ENCODE measurements at places on chromosomes 1 and 21.
A peak's percentile ranks its signal among the peaks of the same experiment; 100 is the strongest.

DNA sequence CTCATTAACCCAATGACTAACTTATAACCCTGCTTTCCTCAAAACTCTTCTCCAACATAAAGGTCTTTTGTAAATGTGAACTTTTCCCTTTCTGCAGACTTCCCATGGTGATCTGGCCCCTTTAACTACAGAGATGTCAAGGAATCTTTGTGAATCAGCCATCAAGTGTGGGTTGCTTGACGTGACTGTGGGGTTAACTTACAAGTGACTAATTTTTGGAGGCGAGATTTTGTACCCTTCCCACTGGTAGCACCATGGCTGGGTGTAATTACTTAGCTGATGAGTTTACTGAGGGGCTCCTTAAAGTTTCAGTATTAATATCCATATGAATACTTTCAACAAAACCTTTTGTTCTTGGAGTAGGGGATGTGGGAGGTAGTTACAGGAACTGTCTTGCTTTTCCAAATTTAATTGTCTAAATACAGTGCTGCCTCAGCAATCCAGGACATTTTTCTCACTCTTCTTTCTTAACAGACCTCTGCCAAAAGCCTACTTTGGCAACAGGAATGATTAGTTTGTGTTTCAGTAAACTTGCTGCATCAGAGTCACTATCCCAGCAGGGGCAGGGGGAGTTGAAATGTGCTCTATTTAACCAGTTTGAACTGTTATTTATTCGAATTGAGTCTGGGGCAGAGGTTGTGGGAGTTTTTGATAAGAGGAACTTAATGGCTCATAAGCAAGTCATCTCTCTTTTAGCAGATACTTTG is 217.3 kb upstream of the FGGY start:
- no peaks in the 10 kb centered on the region for H3K27me3 ChIP-seq
- H3K27ac ChIP-seq = no peak overlapping the region
- peaks cover 22% of the 10 kb centered on the region for H3K4me1 ChIP-seq
- no peak for DNase-seq

DNA sequence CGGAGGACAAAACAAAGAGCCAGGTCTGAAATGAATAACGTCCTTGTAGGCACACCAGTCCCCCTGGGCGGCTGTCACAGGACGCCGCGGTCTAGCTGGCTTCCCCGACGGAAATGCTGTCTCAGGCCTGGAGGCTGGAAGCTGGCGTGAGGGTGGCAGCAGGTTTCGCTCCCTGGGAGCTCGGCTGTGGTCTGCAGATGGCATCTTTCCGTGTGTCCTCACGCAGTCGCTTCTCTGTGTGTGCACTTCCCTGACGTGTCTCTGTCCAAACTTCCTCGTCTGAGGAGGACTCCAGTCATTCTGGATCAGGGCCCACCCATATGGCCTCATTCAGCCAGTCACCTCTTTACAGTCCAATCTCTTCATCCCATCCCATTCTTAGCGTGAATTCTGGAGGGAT is 14.2 kb downstream of the TNFRSF14 start:
- no peaks in the 10 kb centered on the region for H3K27me3 ChIP-seq
- no peak overlapping the region for H3K4me3 ChIP-seq
- no peak for DNase-seq
- peaks cover 13% of the 10 kb centered on the region for H3K4me1 ChIP-seq

DNA sequence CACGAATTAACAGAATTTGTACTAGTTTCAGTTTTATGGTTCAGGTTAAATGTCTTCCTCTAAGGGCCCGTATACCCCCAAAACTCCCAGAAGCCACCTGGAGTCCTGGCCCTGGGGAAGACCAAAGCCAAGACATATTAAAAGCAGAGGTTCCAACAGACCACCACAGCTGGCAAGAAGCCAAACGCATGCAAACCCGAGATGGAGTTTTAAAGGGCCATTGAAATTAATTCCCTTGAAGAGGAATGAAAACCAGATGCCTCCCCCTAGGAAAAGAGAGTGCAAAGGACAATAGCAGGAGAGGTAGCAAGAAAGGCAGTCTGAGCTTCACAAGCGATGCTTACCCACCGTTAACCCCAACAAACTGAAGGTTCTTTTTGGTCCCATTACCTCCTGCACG is 48.1 kb downstream of the KANK4 start:
- DNase-seq = no peak
- peaks cover 10% of the 10 kb centered on the region for H3K4me1 ChIP-seq
- no peak overlapping the region for H3K27ac ChIP-seq
- H3K4me3 ChIP-seq = no peak overlapping the region

- no peak for DNase-seq
- no peak overlapping the region for H3K4me3 ChIP-seq
- H3K4me1 ChIP-seq = peaks cover 35% of the 10 kb centered on the region
- H3K36me3 ChIP-seq = peaks cover 11% of the 10 kb centered on the region
- peak overlapping the region; percentile 22 for H3K27ac ChIP-seq
- no peaks in the 10 kb centered on the region for H3K27me3 ChIP-seq
Measured at GRCh38 chr1:222790115-222790514, 24.7 kb upstream of the DISP1 start.

- H3K36me3 ChIP-seq = no peaks in the 10 kb centered on the region
- peaks cover 5% of the 10 kb centered on the region for H3K4me1 ChIP-seq
- no peak overlapping the region for H3K27ac ChIP-seq
- no peak for DNase-seq
- no peak overlapping the region for H3K4me3 ChIP-seq
- peaks cover 22% of the 10 kb centered on the region for H3K27me3 ChIP-seq
Measured at GRCh38 chr1:56755911-56756310, 63.3 kb downstream of the FYB2 start.

- no peak overlapping the region for H3K4me3 ChIP-seq
- peaks cover 2% of the 10 kb centered on the region for H3K27me3 ChIP-seq
- peaks cover 2% of the 10 kb centered on the region for H3K36me3 ChIP-seq
- H3K27ac ChIP-seq = no peak overlapping the region
- no peak for DNase-seq
- H3K4me1 ChIP-seq = no peaks in the 10 kb centered on the region
Measured at GRCh38 chr21:28633839-28634555, 358.7 kb downstream of the LTN1 start.

GRCh38 chr1:224509907-224510306 is 75.3 kb upstream of the WDR26 start:
- peaks cover 7% of the 10 kb centered on the region for H3K4me1 ChIP-seq
- H3K27me3 ChIP-seq = no peaks in the 10 kb centered on the region
- no peaks in the 10 kb centered on the region for H3K36me3 ChIP-seq
- no peak for DNase-seq

DNA sequence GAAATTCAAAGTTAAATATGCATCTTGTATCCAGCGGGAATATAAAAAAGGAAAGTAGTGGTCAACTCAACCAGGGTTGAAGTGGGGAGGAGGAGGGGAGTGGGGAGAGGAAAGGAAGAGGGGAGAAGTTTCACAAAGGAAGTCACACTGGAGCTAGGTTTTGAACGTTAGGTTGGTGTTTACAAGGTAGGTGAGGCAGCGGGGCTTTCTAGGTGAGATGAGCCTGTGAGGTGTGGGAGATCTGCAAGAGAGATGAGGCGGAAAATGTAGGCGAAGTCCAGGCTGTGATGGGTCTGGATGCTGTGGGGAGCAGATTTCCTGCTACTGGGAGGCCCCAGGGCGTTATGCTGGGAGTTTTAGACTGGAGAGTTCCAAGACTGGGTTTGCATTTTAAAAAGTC is 36.1 kb upstream of the IL20 start:
- peak overlapping the region; percentile 6 for H3K4me3 ChIP-seq
- peaks cover 35% of the 10 kb centered on the region for H3K4me1 ChIP-seq
- no peaks in the 10 kb centered on the region for H3K36me3 ChIP-seq
- peak overlapping the region; percentile 2 for H3K27ac ChIP-seq

DNA sequence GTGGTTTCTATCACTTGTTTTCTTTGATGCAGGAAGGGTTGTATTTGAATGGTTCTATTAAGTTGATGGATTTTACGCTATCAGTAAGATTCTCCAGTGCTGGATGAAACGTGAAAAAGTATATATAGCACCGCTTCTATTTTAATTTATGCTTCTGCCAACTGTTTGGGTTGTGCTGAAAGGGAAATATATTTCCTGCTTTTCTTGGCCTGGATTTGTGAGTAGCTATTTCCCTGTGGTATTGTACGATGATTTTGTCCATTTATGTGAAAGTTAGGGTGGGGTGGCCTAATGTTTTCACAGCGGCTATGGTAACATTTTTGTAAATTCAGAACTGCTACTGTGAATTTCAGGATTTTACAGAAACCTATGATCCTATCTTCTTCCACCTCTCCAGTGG is 322 bp downstream of the C1orf162 start:
- DNase-seq = no peak
- H3K4me3 ChIP-seq = peak overlapping the region; percentile 87
- H3K4me1 ChIP-seq = peaks cover 39% of the 10 kb centered on the region
- H3K27ac ChIP-seq = peak overlapping the region; percentile 92
- H3K36me3 ChIP-seq = peaks cover 12% of the 10 kb centered on the region

GRCh38 chr1:234825498-234826165 is 215.7 kb upstream of the IRF2BP2 start:
- no peaks in the 10 kb centered on the region for H3K27me3 ChIP-seq
- H3K4me3 ChIP-seq = no peak overlapping the region
- no peak for DNase-seq
- no peak overlapping the region for H3K27ac ChIP-seq
- H3K4me1 ChIP-seq = peaks cover 3% of the 10 kb centered on the region
- H3K36me3 ChIP-seq = no peaks in the 10 kb centered on the region

DNA sequence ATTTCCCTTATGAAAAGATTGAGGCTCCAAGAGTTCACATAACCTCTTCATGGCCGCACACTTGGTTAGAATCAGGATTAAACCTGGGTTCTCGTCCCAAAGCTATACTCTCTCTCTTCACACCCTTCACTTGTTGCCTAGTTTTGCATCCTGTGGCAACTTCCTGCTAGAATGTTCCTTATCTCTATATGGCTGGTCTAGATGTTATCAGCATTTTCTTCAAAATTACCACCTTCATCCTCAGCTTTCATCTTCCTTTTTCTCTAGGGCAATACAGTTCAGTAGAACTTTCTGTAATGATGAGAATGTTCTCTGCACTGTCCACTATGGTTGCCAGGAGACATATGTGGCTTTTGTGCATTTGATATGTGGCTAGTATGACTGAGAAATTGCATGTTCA is 31.1 kb upstream of the BCAR3 start:
- H3K27me3 ChIP-seq = no peaks in the 10 kb centered on the region
- H3K36me3 ChIP-seq = no peaks in the 10 kb centered on the region
- no peak overlapping the region for H3K27ac ChIP-seq
- DNase-seq = no peak

GRCh38 chr1:55632058-55632457 is 416.9 kb upstream of the USP24 start:
- no peak overlapping the region for H3K4me3 ChIP-seq
- no peaks in the 10 kb centered on the region for H3K4me1 ChIP-seq
- no peak overlapping the region for H3K27ac ChIP-seq

- H3K27me3 ChIP-seq = peaks cover 11% of the 10 kb centered on the region
- no peaks in the 10 kb centered on the region for H3K36me3 ChIP-seq
- no peak overlapping the region for H3K4me3 ChIP-seq
- H3K4me1 ChIP-seq = no peaks in the 10 kb centered on the region
- H3K27ac ChIP-seq = no peak overlapping the region
Measured at GRCh38 chr1:205054013-205054412, 11.0 kb downstream of the CNTN2 start.

DNA sequence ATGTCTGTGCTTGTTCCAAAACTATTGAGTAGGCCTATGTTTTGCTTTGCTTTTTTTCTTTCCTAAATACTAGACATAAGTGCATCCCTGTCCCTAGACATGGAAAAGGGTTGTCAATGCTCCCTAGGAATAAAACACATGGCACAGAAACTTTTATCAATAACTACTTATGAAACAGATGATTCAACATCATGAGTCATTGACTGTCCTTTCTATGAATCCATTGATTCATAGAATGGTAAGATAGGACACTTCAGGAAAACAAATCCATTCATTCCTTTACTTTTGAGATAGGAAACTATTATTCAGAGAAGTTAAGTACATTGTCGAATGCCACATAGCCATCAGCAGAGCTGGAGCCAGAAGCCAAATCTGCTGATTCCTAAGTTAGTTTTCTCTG is 147.5 kb downstream of the TSEN15 start:
- H3K36me3 ChIP-seq = no peaks in the 10 kb centered on the region
- H3K4me1 ChIP-seq = no peaks in the 10 kb centered on the region
- H3K27ac ChIP-seq = no peak overlapping the region
- H3K4me3 ChIP-seq = no peak overlapping the region
- no peak for DNase-seq

GRCh38 chr1:235211517-235211916 is 50.5 kb upstream of the RBM34 start:
- H3K4me1 ChIP-seq = peaks cover 4% of the 10 kb centered on the region
- H3K36me3 ChIP-seq = peaks cover 19% of the 10 kb centered on the region
- no peak for DNase-seq
- H3K4me3 ChIP-seq = no peak overlapping the region
- no peaks in the 10 kb centered on the region for H3K27me3 ChIP-seq

DNA sequence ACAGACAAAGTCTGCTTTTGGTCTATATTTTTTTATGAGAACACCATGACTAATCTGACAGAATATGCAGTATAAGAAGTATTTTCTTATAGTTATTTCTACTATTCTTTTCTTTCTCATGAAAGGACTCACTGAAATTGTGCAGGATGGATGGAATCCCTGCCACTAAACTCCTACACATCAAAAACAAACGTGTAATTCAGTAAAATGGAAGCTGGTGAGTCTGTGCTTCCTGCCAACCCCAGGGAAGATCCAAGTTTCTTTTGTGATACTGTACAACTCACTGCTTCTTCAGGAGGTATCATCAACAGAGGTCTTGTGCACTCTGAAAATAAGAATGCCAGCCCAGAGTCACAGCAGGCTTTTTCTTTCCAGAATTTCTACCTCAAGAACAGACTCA is 241.2 kb downstream of the MRPL39 start:
- H3K4me3 ChIP-seq = no peak overlapping the region
- no peak overlapping the region for H3K27ac ChIP-seq
- DNase-seq = no peak
- H3K27me3 ChIP-seq = no peaks in the 10 kb centered on the region

DNA sequence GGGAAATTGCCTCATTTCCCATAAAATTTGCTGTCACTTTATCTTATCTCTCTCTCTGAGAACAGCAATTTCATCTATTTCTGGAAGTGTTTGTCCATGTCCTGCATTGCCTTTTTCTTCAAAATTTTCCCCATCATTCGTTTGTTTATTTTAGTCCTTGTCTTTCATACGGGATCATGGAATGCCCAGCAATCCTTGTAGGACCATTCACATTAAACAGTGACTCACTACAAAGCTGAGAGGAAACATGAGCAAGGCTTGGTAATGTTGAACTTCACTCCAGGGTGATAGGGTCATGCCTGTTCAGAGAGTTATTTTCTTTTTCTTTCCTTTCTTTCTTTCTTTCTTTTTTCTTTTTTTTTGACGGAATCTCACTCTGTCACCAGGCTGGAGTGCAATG is 32.2 kb upstream of the HNRNPU start:
- no peak overlapping the region for H3K27ac ChIP-seq
- peaks cover 5% of the 10 kb centered on the region for H3K27me3 ChIP-seq
- DNase-seq = no peak

GRCh38 chr1:231612393-231613089 is 14.0 kb upstream of the DISC1 start:
- H3K27me3 ChIP-seq = peaks cover 5% of the 10 kb centered on the region
- H3K27ac ChIP-seq = peak overlapping the region; percentile 19
- DNase-seq = peak; percentile 35
- peaks cover 51% of the 10 kb centered on the region for H3K4me1 ChIP-seq
- H3K4me3 ChIP-seq = peak overlapping the region; percentile 68

GRCh38 chr1:94456736-94457135 is 38.5 kb downstream of the ABCD3 start:
- H3K4me1 ChIP-seq = no peaks in the 10 kb centered on the region
- no peak overlapping the region for H3K27ac ChIP-seq
- H3K36me3 ChIP-seq = peaks cover 42% of the 10 kb centered on the region
- no peaks in the 10 kb centered on the region for H3K27me3 ChIP-seq
- H3K4me3 ChIP-seq = no peak overlapping the region
